Camera-type eye (tissue), 1 donor: ENCODE measurements at places on chromosomes 7 and 10. TPM values are rescaled to one million over a fixed set of nuclear protein-coding genes. Genes with fewer than 3 reads are reported as not detected.

Gene UPK3BL2
- total RNA-seq: 64.4 TPM

Gene ADCYAP1R1
- 8.5 TPM for total RNA-seq

Gene AOAH
- total RNA-seq: 7.1 TPM

Gene PROSER2
- 7.4 TPM for total RNA-seq

Gene RPEL1
- not detected for total RNA-seq

Gene PRKG1
- total RNA-seq: 52.7 TPM

Gene ELOVL3
- 0.66 TPM for total RNA-seq

Gene CPXM2
- 27.7 TPM for total RNA-seq

Gene C7orf33
- total RNA-seq: 3.6 TPM

Gene POLL
- total RNA-seq: 21.9 TPM

Gene TET1
- total RNA-seq: 55.9 TPM

Gene TAS2R16
- not detected for total RNA-seq

Gene DYNC1I1
- 31.7 TPM for total RNA-seq

Gene NPC1L1
- total RNA-seq: not detected

Gene JAZF1
- 29.4 TPM for total RNA-seq

Gene IFIT2
- 8.1 TPM for total RNA-seq

Gene CAV1
- total RNA-seq: 98.6 TPM

Gene CALCR
- 0.38 TPM for total RNA-seq

Gene ELN
- 494 TPM for total RNA-seq

Gene ITGA8
- total RNA-seq: 42.4 TPM

Gene OGDHL
- total RNA-seq: 15.8 TPM

Gene PIP
- not detected for total RNA-seq

Gene HOXA7
- not detected for total RNA-seq

Gene MRPL32
- total RNA-seq: 50.1 TPM

Gene SPDYE16
- total RNA-seq: 1.2 TPM

Gene RNLS
- 14.6 TPM for total RNA-seq

Gene PNLIPRP3
- not detected for total RNA-seq

Gene TDRD1
- total RNA-seq: 0.38 TPM

Gene CABCOCO1
- total RNA-seq: 2.5 TPM

Gene NUTM2B
- total RNA-seq: 0.66 TPM

Gene BRAT1
- total RNA-seq: 41.8 TPM

Gene KCND2
- 14.5 TPM for total RNA-seq

Gene LFNG
- 42.2 TPM for total RNA-seq

Gene FLNC
- total RNA-seq: 92.8 TPM

Gene AGMO
- total RNA-seq: 0.27 TPM

Gene OR13A1
- not detected for total RNA-seq

Gene RHEB
- 87.1 TPM for total RNA-seq

Gene KLLN
- total RNA-seq: 0.55 TPM

Gene SAP25
- total RNA-seq: not detected

Gene HERPUD2
- total RNA-seq: 35.5 TPM

Gene FXYD4
- not detected for total RNA-seq

Gene CHST3
- 28.3 TPM for total RNA-seq

Gene AKR1D1
- total RNA-seq: not detected

Gene ZNF503
- 13.6 TPM for total RNA-seq

Gene HOXA9
- total RNA-seq: not detected

Gene ANKRD61
- not detected for total RNA-seq

Gene OGA
- 360 TPM for total RNA-seq

Gene FGFR2
- total RNA-seq: 77.5 TPM

Gene RTKN2
- total RNA-seq: 13.4 TPM

Gene TCF7L2
- total RNA-seq: 21.1 TPM

Gene MOSPD3
- 10.0 TPM for total RNA-seq

Gene PON3
- total RNA-seq: 1.4 TPM

Gene ABCB1
- total RNA-seq: 8.0 TPM

Gene ITIH2
- 2.9 TPM for total RNA-seq

Gene AIMP2
- 32.5 TPM for total RNA-seq
